Activated naive CD4-positive, alpha-beta T cell treated with anti-CD3 and anti-CD28 coated beads, Interleukin-2, amount 10 ng/mL, durations not matched to agents 7 days and 5 days (primary cell): ENCODE measurements at places on chromosomes 12 and 14.

GRCh38 chr12:77609016-77609415 lies 221.7 kb upstream of the NAV3 start:
- no peak for DNase-seq

DNA sequence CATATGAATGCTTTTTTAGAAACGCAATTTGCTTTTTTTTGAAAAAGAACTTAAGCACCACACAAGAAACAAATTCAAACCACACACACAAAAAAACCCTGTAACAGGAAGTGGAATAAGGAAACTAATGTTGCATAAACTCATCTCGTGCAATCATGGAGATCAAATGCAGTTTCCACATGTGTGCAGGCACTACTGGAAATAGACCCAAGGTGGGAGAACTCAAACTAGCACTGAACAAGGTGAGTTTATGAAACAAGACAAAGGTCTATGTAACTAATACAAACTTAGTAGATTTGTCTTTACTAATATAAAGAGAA lies 17.5 kb downstream of the NIN start:
- DNase-seq: peak; percentile 37

DNA sequence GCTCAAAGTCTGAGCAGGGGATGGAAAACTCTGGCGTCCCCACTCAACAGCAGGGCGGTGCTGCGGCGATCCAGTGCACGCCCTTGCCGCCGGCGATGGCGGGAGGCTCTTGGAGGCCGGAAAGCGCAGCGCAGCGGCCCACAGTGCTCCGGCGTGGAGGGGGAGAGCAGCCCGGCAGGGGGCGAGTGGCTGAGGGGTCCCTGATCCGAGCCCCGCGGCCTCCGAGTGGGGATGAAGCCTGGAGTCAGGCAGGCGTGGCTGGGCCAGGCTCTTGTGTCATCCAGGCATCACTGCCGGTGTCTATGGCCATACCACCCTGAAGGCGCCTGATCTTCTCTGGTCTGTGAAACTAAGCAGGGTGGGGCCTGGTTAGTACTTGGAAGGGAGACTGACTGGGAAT lies 183.1 kb downstream of the ALG10 start:
- DNase-seq: no peak

DNA sequence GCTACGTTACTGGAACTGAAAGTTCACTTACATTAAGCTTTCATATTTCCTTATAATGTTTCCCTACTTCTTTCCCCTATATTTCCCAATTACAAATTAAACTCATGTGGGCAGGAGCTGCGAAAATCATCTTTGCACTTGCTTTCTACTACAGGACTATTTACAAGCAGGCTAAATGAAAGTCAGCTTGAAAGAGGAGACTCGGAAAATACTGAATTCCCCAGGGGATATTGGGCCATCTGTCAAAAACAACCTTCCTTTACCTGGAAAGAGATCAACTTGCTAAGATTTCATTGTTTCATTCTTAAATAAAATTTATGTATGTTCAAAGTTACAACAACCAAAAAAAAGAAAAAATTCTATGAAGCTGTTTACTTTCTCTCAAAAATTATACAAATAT lies 92.8 kb upstream of the BBS10 start:
- no peak for DNase-seq

- DNase-seq: no peak
These were observed 403.7 kb downstream of the BTG1 start for GRCh38 chr12:91741932-91742331.

DNA sequence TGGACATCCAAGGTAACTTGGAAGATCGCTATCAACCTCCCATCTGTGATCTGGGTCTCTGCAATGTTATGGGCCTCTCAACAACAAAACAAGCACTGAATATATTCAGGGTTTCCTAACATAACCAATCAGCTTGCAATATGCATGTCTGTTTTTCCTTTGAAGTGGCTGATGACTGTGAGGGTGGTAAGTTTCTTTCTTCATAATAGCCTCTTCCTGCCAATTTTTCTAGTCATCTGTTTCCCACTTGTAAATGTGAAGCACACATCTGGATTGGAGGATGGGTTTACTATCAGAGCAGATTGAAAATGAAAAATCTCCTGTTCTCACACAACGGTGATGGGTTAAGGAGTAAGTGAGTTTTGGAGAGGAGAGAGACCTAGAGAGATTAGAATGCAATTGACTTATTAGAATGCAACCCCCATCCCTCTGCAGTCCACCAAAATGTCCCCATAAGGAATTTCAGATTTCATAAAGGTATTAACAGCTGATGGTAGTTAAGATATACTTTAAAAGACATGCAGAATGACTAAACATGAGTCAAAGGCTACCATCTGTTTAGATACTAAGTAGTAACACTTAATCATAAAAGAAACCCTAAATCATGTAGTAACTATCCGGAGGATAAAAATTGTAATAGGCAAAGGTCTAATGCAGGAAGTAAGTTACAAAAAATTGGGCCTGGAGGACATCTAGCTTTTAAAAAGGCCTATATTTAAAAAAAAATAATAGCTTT lies 58.4 kb upstream of the SAV1 start:
- peak; percentile 29 for DNase-seq

DNA sequence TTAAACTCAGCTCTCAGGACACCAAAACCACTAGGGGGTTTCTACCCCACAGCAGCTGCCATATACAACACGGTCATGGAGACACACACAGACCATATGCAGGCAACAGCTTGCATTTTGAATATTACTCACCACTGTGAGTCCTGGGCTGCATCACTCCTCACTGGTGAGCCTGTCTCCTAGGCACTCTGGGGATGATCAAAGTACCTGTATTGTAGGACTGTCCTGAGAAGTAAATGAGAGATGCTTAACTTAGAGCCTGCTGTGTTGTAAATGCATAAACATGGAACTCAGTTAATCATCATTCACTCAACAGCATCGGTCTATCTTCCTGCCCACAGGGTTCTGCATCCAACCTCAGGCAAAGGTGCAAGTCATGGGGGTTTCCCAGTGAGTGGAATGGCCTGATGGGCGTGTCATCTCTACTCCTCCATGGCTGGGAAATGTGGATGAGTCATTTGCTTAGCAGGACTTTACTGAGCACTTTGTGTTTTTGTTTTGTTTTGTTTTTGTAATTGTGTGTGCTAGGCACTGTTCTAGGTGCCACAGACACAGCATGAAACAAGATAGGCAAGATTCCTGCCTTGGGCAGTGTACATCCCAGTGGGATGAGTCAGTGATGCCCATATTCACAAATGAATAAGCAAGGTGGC lies 1141.2 kb upstream of the TMEM132C start:
- DNase-seq: no peak

DNA sequence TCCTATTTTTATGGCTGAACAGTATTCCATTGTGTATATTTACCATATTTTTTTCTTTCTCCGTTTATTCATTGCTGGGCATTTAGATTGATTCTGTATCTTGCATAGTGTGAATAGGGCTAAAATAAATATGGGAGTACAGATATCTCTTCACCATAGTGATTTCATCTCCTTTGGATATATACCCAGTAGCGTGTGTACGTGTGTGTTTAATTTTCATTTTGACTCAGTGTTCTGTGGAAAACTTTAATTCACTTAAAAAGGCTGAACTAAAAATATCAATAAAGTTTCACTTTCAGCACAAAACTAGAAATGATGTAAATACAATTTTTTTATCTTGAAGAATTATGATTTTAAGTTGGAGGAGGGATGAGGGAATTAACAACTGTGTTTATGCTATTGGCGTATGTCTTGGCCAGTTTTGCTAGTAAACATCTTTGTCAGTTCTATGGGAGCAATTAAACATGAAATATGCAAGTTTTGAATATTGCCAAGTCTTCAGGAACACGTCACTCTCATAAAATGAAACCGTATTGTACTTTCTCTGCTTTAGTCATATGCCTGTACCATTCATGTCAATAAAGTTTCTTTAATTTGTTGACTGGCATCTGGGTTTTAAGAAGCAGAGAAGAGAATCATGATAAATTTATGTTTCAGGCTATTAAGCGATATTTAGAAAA lies 99.8 kb downstream of the PTGER2 start:
- no peak for DNase-seq

- no peak for DNase-seq
These were observed 8.7 kb downstream of the DNAI7 start for GRCh38 chr12:25186038-25186787.

DNA sequence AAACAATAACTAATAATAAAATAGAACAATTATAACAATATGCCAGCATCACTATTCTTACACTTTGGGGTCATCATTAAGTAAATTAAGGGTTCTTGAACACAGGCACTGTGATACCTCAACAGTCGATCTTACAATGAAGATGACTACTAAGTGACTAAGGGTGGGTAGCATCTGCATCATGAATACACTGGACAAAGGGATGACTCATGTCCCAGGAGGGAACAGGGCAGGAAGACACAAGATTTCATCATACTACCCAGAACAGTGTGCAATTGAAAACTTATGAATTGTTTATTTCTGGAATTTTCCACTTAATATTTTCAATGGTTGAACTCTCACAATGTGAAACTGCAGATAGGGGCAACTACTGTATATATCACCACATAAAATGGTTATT lies 19.7 kb downstream of the TSPAN19 start:
- no peak for DNase-seq

- DNase-seq: no peak
These were observed 53.3 kb upstream of the LRRK2 start for GRCh38 chr12:40171501-40171900.

- no peak for DNase-seq
These were observed 324.9 kb downstream of the NAV3 start for GRCh38 chr12:78155546-78155945.

DNA sequence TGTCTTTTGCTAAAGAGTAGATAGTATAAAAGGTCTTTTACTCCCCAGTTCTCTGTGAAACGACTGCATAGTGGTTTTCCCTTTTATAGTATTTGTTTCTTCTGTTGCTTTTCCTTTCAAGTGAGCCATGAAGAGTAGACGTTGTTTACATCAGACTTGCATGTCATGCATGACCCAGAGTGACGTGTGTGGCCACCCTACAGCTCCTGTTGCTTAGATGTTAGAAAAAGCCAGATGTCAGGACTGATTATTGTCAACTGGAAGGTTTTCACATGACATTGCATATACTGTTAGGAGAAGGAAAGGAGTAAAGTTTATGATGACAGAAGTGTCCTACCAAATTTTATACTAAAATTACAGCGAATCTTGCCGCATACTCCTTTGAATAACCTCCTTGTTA lies 1.3 kb upstream of the RD3L start:
- DNase-seq: no peak

GRCh38 chr12:130829391-130830245 lies 9.4 kb downstream of the STX2 start:
- DNase-seq: no peak

GRCh38 chr14:49367696-49368095 lies 218.5 kb downstream of the RPS29 start:
- DNase-seq: no peak

GRCh38 chr12:132204063-132204792 lies 60.0 kb downstream of the NOC4L start:
- DNase-seq: no peak

DNA sequence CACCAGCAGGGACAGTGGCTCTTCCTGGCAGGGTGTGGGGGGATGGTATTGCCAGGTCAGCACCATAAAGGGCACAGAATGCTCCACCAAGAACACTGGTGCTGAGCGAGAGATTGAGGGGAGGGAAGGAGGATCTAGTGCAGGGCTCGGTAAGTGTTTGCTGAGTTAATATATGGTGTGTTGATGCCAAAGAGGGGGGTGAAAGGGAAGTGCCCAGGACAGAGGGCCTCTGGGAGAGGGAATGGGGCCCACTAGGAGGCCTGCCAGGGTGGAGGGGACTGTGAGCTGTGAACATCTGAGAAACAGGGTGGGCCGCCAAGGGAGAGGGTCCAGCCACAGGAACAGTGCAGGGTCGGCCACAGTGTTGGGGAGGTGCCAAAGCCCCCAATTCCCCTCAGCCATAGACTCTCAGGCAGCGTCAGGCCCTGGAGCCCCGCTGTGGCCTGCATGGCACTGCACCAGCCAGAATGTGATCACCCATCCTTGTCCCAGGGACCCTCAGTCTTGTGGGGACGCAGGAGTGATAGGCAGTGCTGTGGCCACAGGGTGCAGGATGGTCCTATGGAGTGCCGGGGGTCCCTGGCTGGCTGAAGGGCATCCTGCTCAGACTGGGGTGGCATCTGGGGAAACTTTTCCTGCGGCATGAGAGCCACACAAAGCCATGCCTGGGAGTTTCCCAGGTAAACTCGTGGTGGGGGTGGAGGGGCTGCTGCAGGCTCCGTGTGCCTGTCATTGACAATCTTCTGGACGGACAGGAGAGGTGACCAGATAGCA lies 11.9 kb downstream of the RIN3 start:
- DNase-seq: no peak

GRCh38 chr14:68828698-68829097 lies 35.8 kb upstream of the ZFP36L1 start:
- DNase-seq: no peak

DNA sequence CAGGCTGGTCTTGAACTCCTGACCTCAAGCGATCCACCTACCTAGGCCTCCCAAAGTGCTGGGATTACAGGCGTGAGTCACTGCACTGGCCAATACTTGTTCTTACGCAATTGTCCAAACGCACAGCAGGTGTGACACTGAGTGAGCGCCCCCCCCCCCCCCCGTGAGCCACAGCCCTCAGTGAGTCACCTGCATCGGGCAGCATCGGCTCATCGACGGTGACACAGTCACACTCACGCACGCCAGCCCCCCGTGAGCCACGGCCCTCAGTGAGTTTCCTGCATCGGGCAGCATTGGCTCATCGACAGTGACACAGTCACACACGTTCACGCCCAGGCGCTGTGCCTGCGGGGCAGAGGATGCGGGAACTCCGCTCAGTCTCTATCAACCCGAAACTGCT lies 42.5 kb downstream of the GALNT9 start:
- DNase-seq: no peak

- peak; percentile 52 for DNase-seq
These were observed 68.5 kb upstream of the CAPRIN2 start for GRCh38 chr12:30823156-30823699.

DNA sequence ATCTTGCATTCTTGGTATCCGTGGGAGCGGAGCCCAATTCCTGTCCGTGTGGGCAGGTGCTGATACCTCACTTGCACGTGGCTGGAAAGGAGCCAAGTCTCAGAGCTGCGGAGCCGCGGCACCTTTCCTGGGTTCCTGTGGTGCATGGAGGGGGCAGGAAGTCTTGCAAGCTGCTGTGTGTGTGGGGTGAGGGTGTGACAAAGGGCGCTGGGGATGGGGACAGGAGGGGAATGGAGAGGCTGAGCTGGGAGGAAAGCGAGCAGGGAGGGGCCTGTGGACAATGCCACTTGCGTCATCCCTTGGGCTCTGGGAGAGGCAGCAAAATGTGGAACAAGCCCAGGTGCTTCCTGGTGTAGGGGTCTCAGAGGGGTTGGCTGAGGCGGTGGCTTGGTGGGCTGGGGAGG lies 86.7 kb downstream of the CALM1 start:
- DNase-seq: peak; percentile 25

DNA sequence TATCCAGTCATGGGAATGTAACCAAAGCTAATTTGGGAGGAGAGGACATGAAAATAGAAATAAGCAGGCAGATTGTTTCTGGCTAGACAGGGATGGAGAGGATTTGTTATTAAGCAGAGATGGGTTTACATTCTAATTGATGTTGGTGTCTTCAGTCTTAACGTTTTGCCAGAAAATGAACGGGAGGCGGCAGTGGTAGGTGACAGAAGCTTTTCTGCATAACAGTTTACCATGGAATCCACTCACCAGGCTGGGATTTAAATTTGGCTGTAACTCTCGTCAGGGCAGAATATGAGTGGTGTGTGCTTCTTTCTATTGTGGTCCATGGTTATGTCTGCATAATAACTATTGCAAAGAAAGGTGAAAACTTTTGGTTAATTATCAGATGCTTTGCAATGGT lies 50.2 kb upstream of the OTX2 start:
- no peak for DNase-seq
